ENCODE measurements at places on chromosomes 6 and 20.

- DNase-seq: no peak
Measured at GRCh38 chr6:13186861-13187260, 141.5 kb downstream of the TBC1D7 start.

DNA sequence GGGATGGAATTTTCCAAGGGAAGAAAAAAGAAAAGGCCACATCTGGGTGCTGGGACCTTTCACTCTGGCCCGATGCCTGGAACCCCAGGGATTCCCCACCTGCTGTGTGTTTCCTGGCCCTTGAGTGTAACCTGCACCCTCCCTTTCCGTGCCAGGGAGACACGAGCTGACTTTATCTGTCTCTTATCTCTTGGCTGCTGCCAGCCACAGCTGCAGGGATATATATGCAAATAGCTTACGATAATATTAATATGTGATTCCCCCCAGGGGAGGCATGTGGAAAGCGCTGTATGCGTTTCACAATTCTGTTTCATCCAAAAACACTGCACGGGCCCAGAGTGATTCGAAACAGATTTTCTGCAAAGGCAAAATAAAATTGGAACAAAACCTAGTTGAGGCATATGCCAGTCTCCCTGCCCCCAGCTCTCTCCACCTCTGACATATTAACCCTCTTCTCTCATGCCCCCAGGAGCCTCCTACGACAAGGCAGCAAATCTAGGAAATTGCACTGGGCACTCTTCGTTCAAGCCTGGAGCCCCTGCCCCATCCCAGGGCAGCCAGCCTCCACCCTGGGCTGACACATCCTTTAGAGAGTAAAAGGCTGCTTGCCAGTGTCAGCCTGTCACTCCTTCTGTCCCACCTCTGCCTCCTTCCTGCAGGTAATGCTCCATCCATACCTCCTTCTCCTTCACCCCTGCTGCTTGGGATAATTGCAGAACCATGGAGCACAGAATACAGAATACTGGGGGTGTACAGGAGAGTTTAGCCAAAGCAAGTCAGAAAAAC lies 1.3 kb downstream of the RIPOR3 start:
- no peak for DNase-seq

DNA sequence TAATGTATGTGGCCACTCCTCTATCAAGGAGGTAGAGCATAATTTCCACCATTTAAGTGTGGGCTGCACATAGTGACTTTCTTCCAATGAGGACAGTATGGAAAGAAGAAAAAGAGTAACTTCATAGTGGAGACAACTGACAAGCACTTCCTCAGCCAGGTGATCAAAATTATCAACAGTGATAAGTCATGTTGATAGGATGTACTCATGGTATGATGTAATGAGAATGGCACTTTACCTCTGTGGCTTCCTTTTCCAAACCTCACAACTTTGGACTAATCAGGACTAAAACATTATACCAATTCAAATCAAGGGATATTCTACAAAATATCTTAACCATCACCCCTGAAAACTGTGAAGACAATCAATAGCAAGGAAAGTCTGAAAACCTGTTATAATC lies 302.3 kb upstream of the CITED2 start:
- DNase-seq: peak; percentile 30

DNA sequence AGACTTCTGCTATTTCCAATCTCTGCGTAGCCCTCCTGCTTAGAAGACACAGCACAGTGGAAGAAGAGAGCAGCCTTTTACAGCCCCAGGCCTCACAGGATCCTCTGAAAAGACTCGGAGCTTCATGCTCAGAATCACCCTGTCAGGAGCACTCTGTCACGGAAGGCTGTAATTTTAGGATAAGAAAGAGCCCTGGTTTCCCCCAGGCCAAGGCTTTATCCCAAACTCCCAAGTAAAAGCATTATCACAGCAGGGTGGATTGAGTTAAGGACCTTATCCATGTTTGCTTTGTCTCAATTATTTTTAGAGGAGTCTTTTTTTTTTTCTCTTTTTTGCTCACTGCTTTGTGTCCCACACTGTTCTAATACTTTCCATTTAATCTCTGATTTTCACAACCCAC lies 39.2 kb downstream of the ANKS1A start:
- DNase-seq: no peak

GRCh38 chr20:59764037-59764436 lies 159.7 kb downstream of the PHACTR3 start:
- no peak for DNase-seq

DNA sequence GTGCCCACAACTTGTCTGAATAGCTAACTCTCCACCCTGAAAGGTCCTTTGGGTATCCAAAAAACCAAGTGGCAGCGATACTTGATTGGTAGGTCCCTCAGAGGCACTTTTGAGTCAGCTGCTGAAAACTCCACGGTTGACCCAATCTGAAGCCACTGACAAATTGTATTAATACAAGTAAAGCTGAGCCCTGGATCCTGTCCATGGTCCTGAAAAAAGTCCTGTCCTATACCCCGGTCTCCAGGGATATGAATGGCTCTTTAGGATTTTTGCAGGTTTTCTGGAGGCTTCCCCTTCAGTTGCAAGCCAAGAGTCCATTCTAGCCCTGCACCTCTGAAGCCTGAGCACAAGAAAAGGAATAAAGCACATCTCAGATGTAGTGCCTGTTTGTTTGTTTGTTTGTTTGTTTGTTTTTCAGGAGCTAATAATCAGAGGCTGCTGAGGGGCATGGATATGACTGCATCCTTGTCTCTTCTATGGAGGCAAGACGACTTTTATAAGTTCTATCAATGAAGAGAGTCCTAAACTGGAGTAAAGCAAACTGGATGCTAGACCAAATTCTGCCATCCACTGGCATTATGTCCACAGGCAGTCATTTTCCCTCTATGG lies 1.7 kb upstream of the SLC12A5 start:
- peak; percentile 40 for DNase-seq

DNA sequence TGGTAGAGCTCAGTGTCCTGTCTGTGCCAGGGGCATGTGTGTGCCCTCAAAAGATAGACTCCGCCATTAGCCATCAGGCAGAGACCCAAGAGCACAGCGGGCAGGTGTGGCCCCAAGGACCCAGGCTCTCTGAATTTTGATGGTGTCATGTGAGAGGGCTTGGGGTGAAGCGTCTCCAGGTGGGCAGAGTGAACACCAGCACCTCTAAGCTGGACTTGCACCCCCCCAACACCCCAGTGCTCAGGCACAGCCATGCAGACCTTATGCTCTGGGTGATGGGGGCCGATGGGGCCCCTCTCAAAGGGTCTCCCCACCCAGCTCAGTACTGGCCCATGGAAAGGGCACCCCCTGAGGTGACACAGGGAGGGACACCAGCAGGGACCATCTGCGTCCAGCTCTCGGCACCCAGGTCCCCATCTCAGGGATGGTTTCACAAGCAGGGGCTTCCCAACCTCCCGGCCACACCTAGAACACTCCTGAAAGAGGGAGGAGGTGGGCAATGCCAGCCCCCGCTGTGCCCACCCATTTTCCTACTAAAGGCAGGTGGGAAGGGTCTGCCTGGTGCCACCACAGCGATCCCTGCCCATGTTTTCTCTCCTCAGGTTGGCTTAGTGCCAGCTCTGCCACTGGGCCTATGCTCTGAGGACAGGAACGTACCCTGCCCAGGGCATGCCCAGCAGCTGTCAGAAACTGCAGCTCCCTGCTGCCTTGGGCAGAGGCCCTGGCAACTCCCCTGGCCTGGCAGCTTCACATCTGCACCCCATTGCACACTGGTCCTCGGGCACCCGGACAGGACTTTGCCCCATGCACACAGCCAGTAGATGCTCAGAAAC lies 3.5 kb downstream of the CST7 start:
- DNase-seq: no peak

Data from bronchial epithelial cell (primary cell).